NCI-H1436 (cell line): ENCODE measurements at places on chromosomes 12 and 14.

DNA sequence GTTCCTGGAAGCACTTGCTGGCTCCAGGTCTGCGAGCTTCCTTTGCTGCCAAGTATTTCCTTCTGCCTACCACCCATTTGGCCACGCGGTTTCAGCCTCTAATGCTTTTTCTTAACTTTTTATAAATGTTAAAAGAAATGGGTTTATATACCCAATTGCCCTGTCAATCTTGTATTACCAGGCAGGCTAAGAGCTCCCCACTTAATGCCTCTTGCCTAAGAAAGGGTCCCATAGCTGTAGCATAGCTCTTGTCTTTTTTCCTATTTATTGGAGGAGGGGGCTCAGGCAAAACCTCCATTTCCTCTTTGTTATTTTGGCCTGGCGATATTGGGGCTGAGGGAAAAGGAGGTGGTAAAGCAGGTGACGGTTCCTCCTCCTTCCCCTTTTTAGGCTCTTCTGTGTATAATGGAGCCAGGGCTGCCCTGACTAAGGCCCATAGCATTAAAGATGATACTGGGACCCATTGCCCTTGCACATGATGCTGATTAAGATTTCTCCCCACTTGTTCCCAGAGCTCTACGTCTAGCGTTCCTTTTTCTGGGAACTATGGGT is 21.6 kb upstream of the BLTP3B start:
- DNase-seq = no peak

GRCh38 chr12:116497051-116497591 is 62.1 kb upstream of the MAP1LC3B2 start:
- DNase-seq = no peak

- DNase-seq = no peak
These were observed 219.5 kb downstream of the KIF26A start for GRCh38 chr14:104357689-104358527.

DNA sequence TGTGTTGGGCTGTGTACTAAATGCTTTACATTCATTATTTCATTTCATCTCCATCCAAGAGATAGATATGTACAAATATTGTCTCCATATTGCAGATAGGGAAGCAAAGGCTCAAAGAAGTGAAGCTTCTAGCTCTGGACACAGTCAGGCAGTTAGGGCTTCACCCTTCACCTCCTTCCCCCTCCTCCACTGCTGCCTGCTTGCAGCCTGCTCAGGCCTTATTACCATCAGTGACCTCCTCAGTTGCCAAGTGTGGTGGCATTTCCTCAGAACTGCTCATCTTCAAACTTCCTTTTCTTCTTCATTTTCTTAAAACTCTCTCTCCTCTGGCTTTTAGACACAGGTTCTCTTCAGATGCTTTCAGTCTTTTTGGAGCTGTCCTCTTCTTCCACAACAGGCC is 4.7 kb upstream of the GPATCH2L start:
- no peak for DNase-seq

- DNase-seq = no peak
These were observed 3.3 kb upstream of the SLC22A17 start for GRCh38 chr14:23355871-23356435.

DNA sequence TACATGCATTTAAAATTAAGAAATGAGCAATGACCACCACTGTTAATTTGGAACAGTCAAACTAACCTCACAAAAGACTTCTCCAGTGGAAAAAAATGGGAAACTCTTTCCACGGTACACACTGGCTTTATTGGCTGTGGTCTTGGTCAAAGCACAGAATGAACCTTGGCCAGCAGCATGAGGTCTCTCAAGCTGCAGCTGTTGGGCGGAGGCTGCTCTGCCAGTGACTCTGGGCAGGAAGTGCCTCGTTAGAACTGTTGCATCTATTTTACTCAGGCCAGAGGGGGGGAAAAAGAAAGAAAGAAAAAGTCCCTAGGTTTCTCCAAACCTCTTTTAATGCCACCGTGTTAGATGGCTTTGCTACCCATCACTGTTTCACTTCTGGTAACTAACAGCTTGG is 279.8 kb upstream of the DIO2 start:
- DNase-seq = no peak

- no peak for DNase-seq
These were observed 108.3 kb downstream of the KIF26A start for GRCh38 chr14:104246401-104247335.
